ENCODE measurements at places on chromosomes 1 and 21.

- DNase-seq, result no peak
These were observed at the start of gene PEAR1 for GRCh38 chr1:156893048-156893953. PEAR1 (plus strand) TSS chr1:156893718; CDS start chr1:156903927, 10,209 bp downstream.

GRCh38 chr1:234554218-234554697 lies 55.7 kb downstream of the IRF2BP2 start:
- DNase-seq, result no peak

- DNase-seq, result no peak
These were observed 36.5 kb upstream of the AGBL4 start for GRCh38 chr1:50060279-50060678.

- peak; percentile 65 for DNase-seq
These were observed 85.5 kb upstream of the CACNA1E start for GRCh38 chr1:181397845-181398244.

DNA sequence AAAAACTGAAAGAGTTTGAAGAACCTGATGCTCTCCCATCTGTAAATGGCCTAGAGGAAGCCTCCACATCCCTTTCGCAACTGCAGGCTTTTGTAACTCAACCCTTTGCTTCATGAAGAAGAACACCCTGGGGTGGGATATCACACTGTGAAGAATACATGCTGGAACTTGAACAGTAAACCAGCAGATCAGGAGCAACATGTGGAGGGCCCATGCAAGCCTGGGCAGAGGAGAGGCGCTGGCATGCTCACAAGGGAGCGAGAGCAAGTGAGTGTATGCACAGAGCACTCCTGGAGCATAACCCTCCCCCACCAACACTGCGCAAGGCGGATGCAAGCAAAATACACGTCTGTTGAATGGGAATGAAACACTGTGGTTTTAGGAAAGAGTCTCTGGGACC lies 24.6 kb upstream of the SPAG17 start:
- DNase-seq, result no peak

DNA sequence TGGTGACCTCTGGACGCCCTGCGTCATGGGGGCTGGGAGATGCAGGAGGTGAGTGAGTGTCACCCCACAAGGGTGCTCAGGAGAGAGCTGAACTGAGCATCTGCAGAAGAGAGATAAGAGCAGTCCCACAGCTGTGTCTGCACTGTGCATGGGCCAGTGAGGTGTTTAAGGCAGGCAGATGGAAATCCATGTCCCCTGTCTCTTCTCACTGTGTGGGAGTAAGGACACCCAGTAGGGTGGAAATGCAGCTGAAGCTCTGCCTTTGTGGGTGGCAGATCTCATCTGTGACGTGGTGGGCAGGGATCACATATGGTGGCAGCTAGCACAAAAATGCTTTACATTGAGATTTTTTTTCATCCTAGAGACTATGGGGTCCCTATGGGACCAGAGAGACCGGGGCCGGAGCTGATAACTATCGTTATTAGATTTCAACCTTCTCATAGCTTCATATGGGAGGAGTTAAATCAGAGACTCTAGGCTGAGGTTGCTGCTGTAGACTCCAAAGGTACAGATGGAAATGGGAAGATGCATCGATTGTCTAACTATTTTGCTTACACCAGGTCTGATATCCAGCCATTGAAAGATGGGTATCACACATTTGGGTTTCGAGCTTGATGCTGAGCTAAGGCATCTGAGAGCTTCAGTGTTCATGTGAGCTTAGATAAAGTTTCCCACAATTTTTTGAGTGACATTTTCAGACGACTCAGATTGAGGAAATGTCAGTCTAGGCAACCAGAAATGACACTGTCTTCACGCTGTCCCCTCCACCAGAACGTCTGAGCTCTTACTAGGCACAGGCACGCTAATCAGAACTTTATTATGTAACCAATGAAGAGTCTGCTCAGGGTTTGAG lies 65.3 kb upstream of the PSEN2 start:
- no peak for DNase-seq

- DNase-seq, result no peak
These were observed 29.5 kb downstream of the C2CD2 start for GRCh38 chr21:41924368-41924754.

GRCh38 chr1:113321771-113322387 lies 68.4 kb upstream of the MAGI3 start:
- no peak for DNase-seq

DNA sequence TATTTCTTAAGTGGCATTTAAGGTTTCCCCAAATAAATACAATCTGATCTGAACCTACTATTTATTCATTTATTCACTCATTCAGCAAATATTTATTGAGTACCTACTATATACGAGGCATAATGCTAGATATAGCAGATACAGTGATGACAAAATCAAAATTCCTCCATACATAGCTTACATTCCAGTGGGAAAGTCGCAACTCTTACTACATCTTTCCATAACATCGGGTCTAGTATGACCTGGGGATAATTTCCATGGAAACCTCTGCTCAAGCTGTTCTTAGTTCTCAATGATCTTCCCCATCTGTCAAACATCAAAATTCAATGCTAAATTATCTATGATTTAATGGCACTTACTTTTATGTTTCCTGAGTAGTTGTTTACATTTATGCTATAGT lies 70.8 kb upstream of the PRKACB start:
- no peak for DNase-seq

DNA sequence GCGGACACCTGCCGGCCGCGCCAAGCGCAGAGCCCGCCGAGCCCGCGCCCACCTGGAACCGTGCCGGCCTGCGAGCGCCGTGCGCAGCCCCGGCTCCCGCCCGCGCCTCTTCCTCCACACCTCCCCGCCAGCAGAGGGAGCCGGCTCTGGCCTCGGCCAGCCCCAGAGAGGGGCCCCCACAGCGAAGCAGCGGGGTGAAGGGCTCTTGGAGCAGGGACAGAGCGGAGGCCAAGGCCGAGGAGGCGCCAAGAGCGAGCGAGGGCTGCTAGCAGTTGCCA lies 50.1 kb upstream of the KRTAP19-8 start:
- DNase-seq, result no peak

DNA sequence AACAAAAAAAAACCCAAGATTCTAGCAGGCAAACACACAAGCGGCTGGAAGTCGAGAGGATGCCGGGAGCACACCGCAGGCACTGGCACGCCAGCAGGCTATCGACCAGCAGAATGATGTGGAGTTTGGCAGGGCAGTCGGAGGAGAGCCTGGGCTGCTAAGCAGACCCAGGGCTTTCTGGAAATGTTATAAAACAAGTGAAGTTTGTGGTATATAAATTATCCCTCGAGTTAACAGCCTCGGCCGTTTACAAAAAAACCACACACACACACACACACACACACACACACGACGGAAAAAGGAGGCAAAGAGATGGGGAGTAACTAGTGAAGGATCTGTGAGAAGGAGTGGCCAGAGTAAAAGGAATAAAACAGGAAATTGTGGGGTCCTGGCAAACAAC lies 87.2 kb upstream of the IVNS1ABP start:
- no peak for DNase-seq

- DNase-seq, result peak; percentile 90
These were observed 5.5 kb upstream of the GBP6 start for GRCh38 chr1:89358287-89358893.

DNA sequence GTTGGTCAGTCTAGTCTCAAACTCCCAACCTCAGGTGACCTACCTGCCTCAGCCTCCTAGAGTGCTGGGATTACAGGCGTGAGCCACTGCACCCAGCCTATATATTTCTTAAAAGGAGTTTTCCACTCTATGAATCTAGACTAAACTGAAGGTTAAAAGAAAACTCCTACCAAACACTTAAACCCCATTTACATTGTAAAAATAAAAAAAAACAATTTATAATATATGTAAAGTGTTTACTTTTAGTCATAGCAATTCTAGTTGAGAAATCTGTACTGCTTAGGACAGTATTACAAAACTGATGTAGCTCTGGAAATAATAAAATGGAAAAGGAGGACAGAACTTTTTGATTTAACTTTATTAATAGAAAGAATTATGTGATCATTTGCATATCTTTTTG lies 9.5 kb downstream of the ASB17 start:
- no peak for DNase-seq

DNA sequence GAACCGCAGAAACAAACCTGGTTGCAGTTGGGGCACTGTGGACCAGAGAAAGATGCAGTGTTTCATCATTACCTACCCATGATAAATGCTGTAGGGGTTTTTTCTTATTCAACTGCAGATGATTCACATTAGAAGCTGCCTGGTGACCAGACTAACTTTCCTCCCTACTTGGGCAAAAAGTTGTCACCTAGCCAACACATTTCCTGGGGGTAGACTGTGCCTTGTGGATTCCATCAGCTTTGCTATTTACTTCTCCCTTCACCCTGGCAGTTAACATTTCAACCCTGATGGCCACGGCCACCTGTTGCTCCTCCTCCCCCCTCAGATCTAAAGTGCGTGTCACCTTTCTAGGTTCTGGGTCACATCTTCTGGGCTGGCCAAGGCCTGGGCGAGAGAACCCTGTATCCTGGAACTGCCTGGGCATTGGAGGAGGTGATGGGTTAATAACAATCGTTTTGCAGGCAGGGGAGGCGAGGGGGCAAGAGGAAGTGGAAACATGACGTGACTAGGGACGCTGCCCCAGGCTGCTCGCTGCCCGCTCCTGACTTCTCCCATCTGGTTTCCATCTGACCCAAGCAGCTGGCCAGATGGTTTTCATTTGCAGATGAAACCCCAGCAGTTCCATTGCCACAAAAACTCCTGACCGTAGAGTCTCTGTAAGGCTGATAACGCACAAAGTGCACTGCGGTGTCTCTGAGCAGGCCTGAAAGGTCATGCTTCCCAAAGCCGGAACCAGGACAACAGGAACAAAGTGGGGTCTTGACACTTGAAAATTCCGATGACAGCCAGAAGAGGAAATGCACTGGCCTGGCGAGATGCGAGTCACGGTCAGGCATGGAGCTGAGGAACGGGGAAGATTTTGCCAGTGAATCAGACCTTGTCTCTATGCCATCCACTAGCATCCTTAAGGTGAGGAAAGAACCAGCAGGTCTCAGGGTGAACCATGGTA lies 36.6 kb downstream of the CAPZB start:
- DNase-seq, result no peak

- no peak for DNase-seq
These were observed 45.7 kb downstream of the APP start for GRCh38 chr21:26124896-26125295.

- DNase-seq, result peak; percentile 39
These were observed 68.8 kb upstream of the WDR26 start for GRCh38 chr1:224503161-224504118.

- no peak for DNase-seq
These were observed 913.5 kb downstream of the MRPL39 start for GRCh38 chr21:24693779-24694178.

DNA sequence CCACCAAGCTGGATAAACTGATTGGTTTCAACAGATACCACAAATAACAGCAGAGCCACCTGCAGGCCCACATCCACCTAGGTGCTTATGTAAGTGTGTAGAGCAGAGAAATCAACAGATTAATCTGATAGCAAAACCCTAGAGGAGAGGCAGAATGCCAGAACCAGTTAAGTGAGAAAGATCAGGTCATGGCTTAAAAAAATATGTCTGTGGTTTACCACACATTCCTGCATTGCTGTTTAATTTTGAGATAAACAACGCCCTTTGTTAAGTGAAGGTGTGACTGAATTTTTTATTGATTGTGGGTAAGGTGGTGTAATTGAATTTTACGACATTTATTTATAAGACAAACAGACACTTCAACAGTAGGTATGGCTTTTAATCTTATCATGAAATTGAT lies 21.2 kb downstream of the CRNN start:
- no peak for DNase-seq

GRCh38 chr1:41918450-41919043 lies at the start of gene HIVEP3:
HIVEP3 (minus strand) TSS chr1:41918922.
- no peak for DNase-seq

GRCh38 chr1:208829595-208829994 lies 585.4 kb upstream of the PLXNA2 start:
- DNase-seq, result no peak

GRCh38 chr21:41899426-41900202 lies 20.5 kb upstream of the PRDM15 start:
- peak; percentile 58 for DNase-seq

GRCh38 chr1:222417264-222417663 lies 130.6 kb downstream of the HHIPL2 start:
- DNase-seq, result no peak

DNA sequence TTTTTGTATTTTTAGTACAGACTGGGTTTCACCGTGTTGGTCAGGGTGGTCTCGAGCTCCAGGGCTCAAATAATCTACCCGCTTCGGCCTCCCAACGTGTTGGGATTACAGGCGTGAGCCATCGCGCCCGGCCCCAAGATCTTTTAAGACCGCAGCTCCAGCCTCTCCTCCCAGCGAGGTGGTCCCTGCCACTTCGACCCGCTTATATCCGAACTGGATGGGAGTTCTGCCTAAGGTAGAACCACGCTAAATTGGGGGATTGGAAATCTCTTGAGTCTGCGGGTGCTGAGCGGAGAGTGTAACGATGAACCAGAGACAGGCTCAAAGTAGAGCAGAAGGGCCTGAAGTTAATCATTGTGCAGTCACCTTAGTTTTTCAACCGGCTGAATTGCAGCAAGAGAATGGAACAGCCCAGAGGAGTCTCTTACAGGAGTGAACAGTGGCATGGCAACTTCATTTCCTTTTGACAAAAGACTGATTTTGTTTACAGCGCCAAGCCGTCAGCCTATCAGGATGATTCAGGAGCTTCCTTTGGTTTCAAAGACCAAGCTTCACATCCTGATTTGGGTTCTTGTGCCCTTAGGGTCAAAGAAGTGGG lies 726 bp upstream of the CYB5R1 start:
- peak; percentile 58 for DNase-seq

GRCh38 chr1:156511644-156512043 lies 11.1 kb upstream of the MEF2D start:
- no peak for DNase-seq

DNA sequence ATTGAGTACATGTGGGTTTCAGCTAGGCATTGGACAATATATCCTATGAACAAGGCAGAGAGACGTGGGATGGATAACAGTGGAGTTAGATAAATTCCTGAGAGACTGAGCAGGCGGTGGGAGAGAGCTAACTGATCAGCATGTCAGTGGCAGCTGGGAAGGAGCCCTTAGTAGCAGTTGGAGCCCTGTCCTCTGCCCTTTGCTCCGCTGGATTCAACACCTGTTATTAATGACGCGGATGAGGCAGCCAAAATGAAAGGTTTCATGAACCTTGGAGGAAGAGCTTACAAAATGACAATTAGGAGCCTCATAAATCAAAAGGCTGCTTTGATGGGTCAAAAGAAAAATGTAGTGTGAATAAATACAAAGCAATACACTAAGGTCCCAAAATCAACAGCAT lies 16.1 kb downstream of the UBIAD1 start:
- no peak for DNase-seq

Measured in activated CD8-positive, alpha-beta T cell treated with anti-CD3 and anti-CD28 coated beads, Interleukin-2, amount 10 ng/mL, durations not matched to agents 7 days and 5 days (primary cell).